Panc1 (cell line): ENCODE measurements at places on chromosomes 4 and X.

GRCh38 chr4:128635955-128636560, 173.4 kb upstream of the JADE1 start:
- DNase-seq, result no peak

DNA sequence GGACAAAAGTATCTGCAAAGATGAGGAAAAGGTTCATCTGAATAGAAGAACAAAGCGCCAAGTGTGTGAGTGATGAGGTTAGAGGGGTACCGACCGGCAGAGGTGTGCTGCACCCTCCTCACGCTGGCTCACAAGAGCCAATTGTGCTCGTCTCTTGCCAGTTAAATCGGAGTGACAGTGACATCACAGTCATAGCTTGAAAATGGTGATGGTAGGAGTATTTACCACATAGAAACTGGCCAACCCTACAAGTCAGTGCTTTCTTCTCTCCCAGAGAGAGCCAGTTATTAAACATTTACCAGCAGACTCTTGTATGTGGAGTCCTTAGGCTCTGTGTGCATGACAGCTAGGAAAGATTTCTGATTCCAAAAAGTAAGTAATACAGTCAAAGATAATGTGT, 32.4 kb downstream of the CLDN22 start:
- DNase-seq, result no peak

GRCh38 chrX:38313190-38313589, 14.1 kb downstream of the RPGR start:
- DNase-seq, result no peak

DNA sequence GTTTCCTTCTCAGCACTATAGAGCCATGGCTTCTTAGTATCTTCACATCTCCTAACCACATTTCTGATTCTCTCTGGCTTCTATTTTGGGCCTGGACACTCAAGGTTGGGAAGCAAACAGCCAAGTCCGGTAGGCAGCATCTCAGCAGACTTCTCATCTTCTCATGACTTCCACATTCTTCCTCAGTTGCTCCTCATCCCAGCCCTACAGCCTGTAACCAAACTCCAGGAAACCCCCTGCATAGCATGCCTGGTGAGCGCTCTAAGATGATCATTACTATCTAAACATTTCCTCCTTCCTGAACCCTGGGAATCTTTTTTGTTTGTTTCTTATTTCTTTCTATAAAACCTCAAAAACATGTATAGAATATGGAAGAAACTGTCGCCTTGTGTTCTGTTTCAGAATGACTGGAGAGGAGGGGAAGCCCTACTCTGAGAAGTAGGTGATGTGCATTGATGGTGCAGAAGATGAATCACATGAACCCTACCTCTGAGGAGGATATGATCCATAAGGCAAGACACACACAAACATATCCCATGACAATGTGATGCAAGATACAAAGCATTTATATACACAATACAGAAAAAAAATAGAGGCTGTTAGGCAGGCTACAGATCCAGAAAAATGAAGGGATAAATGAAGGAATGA, 219.8 kb upstream of the GYPA start:
- no peak for DNase-seq

GRCh38 chr4:1970926-1971325, 37.8 kb downstream of the NELFA start:
- DNase-seq, result no peak

DNA sequence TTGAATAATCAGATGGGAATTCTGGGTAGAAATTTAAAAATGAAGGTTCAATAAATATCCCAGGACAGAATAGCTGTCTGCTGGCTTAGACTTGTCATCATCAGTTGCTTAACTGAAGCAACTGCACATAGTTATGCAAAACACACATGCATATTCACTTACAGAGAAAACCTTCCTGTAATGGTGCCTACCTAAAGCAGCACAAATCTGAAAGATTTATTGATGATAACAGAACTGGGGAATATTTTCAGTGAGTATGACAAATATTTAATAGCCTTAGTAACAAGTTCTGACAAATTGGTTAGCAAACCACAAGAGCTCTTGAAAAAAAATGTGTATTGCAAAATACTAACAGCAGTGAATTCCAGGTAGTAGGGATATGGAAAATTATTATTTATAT, 606.8 kb upstream of the BOD1L1 start:
- DNase-seq, result no peak

DNA sequence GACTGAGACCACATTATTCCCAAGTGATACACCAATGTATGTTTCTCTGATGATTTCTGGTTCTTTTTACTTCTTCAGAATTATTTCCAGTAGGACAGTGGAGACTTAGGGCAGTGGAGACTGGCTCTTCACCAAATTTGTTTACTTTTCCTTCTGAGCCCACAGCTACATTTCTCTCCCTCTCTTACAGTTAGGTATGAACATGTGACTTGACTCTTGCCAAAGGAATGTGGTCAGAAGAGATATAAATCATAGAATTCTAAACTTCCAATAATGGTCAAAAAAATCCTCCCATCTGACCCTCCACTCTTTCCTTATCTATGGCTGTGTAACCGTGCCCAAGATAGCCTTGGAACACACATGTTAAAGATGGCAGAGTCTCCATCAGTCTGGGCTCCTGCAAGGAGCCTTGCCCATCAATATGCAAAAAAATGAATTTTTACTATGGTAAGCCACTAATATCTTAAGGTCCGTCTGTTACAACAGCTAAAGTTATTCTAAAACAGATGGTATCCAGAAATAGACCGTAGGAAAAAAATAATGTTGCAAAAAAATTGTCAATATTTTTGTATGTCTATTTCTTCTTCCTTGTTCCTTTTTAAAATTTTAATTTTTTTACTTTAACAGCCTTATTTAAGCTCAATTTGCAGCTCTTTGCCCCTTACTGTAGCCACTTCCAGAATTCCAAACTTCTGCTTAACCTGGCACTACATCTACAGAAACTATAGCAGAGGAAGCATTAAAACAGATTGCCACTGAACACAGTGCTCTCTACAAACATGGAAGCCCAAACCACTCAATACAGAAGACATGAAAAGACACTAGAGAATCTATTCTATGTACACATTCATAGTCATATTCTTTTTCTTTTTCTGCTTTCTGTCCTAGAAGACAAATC, 260.7 kb downstream of the COL25A1 start:
- no peak for DNase-seq

- no peak for DNase-seq
These were observed 12.7 kb downstream of the RPS6KA6 start for GRCh38 chrX:84175274-84175673.

DNA sequence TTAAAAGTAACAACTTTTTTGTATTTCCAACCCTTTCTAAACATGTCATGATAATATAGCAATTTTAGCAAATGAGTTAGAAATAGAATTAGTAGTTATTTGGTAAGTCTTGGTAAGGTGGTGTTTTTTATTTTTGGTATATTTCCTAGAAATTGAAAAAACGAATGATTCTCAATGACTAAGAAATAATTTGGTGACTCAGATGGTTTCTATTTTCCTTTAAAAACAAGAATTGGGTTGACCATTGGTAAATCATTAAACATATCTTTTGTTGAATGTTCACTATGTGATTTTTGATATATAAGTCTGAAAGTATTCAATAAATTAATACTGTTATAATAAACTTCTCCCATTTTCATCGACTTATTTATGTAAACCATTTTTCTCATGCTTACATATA, 206.2 kb upstream of the BANK1 start:
- DNase-seq, result no peak

DNA sequence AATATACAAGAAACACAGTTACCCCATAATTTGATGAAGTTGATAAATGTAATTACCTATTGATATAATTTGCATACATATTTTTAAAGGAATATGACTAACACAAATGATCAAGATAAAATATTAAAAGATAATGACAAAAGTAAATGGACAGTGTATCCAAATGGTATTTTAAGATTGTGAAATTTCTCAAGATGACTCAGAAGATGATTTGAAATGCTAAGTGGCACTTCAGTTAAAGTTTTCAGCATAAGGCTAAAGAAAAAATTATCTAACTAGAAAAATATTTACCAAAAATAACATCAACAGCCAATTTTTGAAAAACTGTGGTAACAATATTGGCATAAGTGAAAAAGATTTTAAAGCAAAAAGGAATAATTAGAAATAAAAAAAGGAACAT, 248.4 kb upstream of the NDST4 start:
- no peak for DNase-seq

GRCh38 chrX:39318506-39319343, 517.5 kb downstream of the MID1IP1 start:
- no peak for DNase-seq

DNA sequence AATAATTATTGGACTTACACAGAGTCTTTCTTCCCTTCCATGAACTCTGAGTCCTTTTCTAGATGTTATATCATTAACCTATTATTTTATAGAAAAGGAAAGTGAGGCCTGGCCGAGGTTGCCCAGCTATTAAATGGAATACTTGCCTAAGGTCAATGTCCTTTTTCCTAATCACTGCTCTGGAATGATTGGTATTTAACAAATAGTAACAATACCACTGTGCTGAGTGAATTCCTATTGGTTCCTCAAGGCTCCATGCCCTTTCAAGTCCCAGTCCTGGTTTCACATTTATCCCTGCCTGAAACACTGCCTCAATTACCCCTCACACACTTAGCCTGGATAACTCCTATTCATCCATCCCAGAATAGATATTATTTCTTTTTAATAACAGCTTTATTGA, 6.2 kb downstream of the TCEAL9 start:
- DNase-seq, result no peak

- no peak for DNase-seq
These were observed 531 bp upstream of the MANBA start for GRCh38 chr4:102761296-102761701.

DNA sequence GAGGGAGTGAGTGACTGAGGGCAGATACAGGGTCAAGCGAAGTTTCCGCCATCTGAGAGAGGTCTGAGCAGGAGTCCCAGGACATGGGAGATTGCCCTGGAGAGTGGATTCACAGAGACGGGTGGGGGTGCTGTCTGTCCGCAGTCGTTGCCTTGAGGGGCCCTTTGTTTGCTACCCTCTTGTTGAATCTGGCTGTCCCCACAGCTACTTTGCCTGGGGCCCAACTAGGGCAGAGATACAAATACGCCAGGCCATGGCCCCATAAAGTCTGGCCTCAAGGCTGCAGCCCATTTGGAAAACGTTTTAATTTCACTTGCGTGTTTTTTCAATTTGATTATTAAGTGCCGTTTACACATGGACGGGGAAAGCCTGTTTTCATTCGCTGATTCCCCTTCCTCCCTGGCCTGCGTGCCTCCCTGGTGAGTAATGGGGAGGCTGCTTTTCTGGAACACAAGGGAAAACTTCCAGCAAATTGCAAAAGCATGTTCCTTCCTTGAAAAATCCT, 134.4 kb downstream of the SMIM20 start:
- no peak for DNase-seq

DNA sequence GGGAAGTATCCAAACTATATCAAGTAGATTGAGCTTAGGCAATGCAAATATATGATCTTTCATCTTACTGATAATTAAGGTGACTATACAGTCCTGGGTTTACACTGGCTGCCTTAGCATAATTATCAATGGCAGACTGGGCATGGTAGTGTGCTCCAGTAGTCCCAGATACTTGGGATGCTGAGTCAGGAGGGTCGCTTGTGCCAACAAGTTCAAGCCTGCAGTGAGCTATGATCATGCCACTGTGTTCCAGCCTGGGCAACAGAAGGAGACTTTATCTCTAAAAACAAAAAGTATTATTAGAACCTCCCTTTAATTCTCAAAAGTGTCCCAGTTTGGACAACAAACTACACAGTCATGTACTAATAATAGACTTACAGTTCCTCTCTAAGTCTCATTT, 99.4 kb upstream of the RASGEF1B start:
- DNase-seq, result no peak

DNA sequence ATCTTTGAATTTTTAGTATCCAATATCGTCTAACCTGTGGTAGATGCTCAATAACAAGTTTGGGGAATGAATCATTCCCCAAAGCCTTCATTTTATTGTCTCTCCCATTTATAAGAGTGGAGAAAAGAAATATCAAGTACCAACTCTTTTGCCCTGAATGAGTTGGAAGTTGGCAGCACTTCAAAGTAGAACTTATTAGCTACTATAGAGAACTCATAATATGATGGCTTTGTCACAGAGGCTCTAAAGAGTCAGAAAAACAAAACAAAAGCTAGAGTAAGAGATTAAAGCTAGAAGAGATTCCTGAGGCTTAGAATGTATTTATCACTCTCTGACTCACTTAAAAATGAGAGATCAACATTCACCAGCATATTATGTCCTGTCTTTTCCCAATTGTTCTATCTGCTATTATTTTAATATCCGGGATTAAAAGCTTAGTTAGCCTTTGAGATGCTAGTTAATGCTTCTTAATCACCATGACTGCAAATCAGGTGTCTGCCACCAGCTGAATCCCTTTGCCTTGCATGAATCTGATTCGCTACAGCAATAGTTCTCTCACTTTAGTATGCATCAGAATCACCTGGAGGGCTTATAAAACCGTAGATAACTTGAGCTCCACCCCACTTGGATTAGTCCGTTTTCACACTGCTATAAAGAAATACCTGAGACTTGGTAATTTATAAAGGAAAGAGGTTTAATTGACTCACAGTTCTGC, 77.9 kb downstream of the PALLD start:
- no peak for DNase-seq

DNA sequence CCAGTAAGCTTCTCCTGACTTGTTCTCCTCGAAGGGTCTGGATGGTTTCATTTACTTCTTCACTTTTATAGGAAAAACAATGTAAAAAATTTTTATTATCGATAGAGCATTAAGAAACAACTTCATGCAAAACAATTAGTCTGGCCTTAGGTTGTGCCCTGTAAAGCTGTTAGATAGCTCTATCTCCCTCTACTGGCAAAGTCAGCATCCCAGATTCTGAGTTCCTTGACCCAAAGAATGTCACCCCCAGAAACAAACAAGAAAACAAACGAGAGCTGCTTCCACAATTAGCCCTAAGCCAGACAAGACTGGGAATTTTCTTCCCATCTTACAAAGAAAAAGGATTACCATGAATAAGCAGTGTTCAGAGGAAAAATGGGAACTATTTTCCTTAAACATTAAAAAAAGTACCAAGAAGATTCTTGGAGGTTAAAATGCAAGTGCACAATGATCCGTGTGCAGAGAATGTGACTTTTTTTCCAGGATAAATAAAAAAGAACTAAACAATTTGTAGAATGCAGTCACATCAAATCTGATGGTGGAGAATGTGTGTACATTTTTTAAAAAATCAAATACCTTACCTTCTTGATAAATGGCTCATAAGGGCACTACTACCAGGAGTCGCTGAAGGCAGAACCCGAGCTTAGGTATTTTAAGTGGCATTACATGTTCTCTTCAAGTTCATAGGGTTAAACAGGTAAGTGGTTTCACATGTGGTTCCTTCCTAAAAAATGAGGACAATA, 293.2 kb downstream of the FBXO8 start:
- peak; percentile 8 for DNase-seq

DNA sequence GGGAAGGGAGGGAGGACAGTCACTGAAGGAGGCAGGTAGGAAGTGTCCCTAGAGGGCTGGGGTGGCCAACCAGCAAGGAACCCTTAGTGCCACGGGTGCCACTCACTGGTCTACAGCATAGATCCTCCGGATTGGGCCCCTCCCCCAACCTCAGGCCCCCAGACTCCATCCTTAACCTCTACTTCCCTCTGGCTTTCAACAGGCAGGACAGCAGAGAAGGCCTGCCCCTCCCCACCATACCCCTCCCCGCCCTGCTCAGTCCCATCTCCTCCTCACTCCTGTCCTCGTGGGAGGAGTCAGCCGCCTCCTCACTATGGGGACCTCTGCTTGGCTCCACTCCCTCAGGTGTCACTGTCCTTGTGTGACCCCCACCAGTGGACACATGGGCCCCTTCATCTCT, 77.7 kb upstream of the PSAPL1 start:
- DNase-seq, result no peak
